ENCODE measurements at places on chromosomes 6 and 20.

- no peak for DNase-seq
Observed at GRCh38 chr6:105604587-105604884, 201.7 kb upstream of the PREP start.

DNA sequence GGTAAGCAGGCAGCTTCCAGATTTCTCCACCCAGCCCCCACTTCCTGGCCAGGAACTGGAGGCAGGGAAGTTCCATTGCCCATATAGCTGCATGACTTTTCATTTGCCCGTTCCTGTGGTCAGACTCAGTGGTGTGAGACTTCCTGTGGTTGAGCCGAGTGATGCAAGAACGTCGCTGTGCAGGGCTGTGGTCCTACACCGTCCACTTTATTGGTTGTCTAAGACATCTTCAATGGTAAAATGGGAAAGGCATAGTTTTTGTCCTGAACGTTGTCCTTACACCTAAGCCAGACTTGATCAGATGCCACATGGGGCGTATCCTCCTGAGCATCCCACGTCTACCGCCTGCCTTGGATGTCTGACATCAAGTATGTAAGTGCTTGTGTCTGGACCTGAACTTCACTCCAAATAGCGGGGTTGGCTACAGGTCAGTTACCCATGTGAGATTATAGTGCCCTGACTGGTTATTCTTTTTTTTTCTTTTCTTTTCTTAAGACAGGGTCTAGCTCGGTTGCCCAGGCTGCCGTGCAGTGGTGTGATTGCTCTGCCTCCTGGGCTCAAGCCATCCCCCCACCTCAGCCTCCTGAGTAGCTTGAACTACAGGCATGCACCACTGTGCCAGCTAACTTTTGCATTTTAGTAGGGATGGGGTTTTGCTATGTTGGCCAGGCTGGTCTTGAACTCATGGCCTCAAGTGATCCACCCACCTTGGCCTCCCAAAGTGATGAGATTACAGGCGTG is 25.9 kb upstream of the GTSF1L start:
- DNase-seq, result no peak

- peak; percentile 21 for DNase-seq
Observed at GRCh38 chr6:90005048-90005827, 111.0 kb downstream of the GJA10 start.

- DNase-seq, result no peak
Observed at GRCh38 chr6:142235791-142236190, 66.0 kb upstream of the ADGRG6 start.

- DNase-seq, result no peak
Observed at GRCh38 chr6:145544514-145544913, 190.8 kb downstream of the EPM2A start.

Data from islet precursor cell (in vitro differentiated cells).